ENCODE measurements at places on chromosomes 4 and X.

DNA sequence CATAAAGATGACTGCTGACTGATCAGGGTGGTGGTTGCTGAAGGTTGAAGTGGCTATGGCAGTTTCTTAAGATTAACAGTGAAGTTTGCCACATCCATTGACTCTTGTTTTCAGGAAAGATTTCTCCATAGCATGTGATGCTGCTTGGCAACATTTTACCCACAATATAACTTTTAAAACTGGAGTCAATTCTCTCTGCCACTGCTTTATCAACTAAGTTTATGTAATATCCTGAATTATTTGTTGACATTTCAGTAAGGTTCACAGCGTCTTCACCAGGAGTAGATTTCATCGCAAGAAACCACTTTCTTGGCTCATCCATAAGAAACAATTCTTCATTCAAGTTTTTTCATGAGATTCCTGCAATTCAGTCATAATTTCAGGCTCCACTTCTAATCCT, 166.5 kb upstream of the SPRY1 start:
- no peak for DNase-seq

DNA sequence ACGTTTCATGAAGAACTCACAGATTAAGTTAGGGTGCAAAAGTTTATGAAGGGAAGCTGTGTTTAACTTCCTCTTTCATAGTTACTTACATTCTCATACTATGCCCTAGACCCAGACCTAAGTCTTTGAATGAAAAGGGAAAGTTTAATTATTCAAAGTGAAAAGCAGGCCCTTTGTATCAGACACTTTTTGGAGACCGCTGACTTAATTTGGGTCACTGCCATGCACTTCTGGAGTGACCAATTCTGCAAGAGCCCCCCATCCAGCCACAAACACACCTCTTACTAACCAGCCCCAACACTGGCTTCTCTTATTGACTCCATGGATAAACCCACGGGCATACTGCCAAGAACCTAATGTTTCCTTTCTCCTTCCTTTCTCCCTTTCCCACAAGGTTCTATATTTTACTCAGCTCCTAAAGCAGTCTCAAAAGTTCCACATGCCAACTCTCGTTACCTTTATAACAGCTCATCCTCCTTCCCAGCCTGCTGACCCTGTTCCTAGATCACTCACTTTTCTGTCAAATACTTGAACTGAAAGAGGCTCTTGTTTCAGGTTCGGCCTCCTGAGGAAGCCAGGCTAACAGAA, 34.5 kb downstream of the ABCE1 start:
- no peak for DNase-seq

GRCh38 chr4:127920521-127920920, 39.8 kb downstream of the PLK4 start:
- no peak for DNase-seq

- no peak for DNase-seq
Measured at GRCh38 chr4:149183638-149184037, 632.0 kb downstream of the IQCM start.

GRCh38 chrX:72114306-72114705, 17.4 kb downstream of the RTL5 start:
- DNase-seq, result no peak

DNA sequence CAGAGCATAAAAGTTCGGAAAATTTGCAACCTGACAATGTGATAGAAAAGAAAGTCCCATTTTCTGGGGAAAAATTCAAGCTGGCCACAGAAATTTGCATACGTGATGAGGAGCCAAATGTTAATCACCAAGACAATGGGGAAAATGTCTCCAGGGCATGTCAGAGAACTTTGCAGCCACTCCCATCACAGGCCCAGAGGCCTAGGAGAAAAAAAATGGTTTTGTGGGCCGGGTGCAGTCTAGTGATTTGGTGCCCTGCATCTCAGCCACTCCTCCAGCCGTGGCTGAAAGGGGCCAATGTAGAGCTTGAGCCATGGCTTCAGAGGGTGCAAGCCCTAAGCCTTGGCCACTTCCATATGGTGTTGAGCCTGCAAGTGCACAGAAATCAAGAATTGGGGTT, 71.2 kb downstream of the CHRNA9 start:
- no peak for DNase-seq

- no peak for DNase-seq
Measured at GRCh38 chr4:146342600-146343192, 128.4 kb downstream of the REELD1 start.

DNA sequence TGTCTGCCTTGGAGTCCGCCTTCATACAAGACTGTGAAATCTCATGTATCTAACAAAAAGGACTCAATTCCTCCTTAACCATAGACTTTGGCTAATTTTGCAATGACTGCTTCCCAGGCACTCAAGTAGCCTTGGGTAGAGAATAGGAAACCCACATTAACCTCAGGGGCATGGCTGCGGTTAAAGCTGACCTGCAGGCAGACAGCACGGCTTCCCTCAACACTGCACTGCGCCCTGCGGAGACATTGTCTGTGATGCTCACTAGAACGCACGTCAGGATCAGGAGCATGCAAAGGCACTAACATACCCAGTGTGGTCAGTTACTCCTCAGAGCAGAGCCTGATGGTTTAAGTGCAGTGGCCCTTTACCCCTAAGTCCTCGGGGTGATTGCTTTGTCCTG, 10.3 kb upstream of the GPR143 start:
- no peak for DNase-seq

DNA sequence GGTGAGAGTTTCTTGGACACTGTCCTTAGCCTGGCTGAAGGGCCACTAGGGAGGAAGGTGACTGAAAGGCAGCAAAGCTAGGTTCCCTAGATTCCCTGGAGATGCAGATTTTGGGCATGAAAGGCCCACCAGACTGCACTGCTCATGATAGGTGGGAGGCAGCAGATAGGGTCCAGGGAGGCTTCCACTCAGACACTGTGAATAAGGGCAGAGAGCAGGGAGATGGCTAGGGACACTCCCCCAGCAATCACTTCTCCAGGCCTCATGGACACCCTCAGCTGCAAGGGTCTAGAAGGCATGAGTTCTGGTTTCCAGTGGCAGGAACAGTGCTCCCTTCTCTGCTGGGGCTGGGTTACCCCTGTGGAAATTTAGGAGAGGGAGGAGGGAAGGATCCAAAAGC, 20.1 kb downstream of the ARMCX2 start:
- no peak for DNase-seq

- DNase-seq, result no peak
Measured at GRCh38 chr4:77564231-77564630, 41.4 kb upstream of the CXCL13 start.

- no peak for DNase-seq
Measured at GRCh38 chr4:2689825-2690700, 66.1 kb downstream of the TNIP2 start.
